ENCODE measurements at places on chromosomes 6 and 20. TPM values are rescaled to one million over a fixed set of nuclear protein-coding genes. Genes with fewer than 3 reads are reported as not detected.

DPPA5 gene
- total RNA-seq = not detected

PTCRA gene
- not detected for total RNA-seq

TRAPPC3L gene
- total RNA-seq = not detected

MICAL1 gene
- total RNA-seq = 187 TPM

OTOR gene
- total RNA-seq = not detected

OR2J3 gene
- total RNA-seq = not detected

DDO gene
- total RNA-seq = 3.5 TPM

SYNE1 gene
- 23.1 TPM for total RNA-seq

SLC22A16 gene
- not detected for total RNA-seq

ATAT1 gene
- 25.2 TPM for total RNA-seq

GPR63 gene
- 0.38 TPM for total RNA-seq

SERPINB6 gene
- 199 TPM for total RNA-seq

MEP1A gene
- 2,426 TPM for total RNA-seq

PKIB gene
- 48.6 TPM for total RNA-seq

SLC39A7 gene
- total RNA-seq = 33.8 TPM

SRSF12 gene
- total RNA-seq = not detected

CNR1 gene
- total RNA-seq = 33.8 TPM

CRIP3 gene
- total RNA-seq = not detected

DDX43 gene
- total RNA-seq = 4.9 TPM

RRP36 gene
- total RNA-seq = 45.0 TPM

MATN4 gene
- not detected for total RNA-seq

CD109 gene
- total RNA-seq = 2.7 TPM

DUSP15 gene
- total RNA-seq = 0.53 TPM

KCNB1 gene
- 0.83 TPM for total RNA-seq

HLA-DMA gene
- total RNA-seq = 64.3 TPM

PTPN1 gene
- total RNA-seq = 13.8 TPM

MUCL3 gene
- total RNA-seq = not detected

ADGRB3 gene
- 2.0 TPM for total RNA-seq

OR2H2 gene
- not detected for total RNA-seq

BPI gene
- not detected for total RNA-seq

EDN3 gene
- 54.3 TPM for total RNA-seq

EYA2 gene
- 0.40 TPM for total RNA-seq

CEP57L1 gene
- total RNA-seq = 25.6 TPM
